ENCODE measurements at places on chromosomes 2 and 18. TPM values are rescaled to one million over a fixed set of nuclear protein-coding genes. Genes with fewer than 3 reads are reported as not detected.

DNA sequence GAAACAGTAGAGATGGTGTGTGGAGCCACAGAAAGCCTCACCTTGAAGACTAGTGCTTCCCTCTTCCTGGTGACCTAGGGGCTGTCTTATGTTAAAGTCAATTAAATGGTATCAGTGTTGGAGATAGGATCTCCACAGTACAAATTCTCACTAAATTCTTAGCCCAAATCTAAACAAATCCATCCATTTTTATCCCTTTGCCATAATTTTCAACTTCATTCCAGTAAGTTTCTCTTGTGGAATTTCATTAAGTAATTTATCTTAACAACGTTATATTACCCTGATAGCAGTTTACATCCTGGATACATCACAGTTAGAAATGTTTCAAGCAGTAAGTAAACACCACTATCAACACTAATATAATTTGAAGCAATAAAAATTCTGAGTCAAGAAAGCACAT, 989.4 kb upstream of the NXPH2 start:
- DNase-seq = no peak

- no peak for DNase-seq
Measured at GRCh38 chr2:6312367-6312766, 553.3 kb downstream of the CMPK2 start.

DNA sequence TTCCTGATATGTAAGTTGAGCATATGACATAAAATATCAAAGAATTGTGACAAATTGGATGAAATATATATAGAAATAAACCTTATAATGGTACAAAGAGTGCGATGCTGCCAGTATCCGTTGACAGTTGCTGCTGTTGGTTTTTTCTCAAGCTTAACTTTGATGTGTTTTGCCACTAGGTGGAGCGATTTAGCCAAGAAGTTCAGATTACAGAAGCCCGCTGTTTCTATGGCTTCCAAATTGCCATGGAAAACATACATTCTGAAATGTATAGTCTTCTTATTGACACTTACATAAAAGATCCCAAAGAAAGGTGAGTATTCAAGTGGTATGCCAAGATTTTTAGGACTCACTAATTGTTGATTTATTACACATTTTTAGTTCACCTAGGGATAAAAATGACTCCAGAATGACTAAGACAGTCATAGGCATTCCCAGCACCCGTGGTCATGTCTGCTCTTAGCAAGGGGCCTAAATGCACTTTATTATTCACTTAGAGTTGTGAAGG, 2.1 kb downstream of the RRM2 start:
- no peak for DNase-seq

DNA sequence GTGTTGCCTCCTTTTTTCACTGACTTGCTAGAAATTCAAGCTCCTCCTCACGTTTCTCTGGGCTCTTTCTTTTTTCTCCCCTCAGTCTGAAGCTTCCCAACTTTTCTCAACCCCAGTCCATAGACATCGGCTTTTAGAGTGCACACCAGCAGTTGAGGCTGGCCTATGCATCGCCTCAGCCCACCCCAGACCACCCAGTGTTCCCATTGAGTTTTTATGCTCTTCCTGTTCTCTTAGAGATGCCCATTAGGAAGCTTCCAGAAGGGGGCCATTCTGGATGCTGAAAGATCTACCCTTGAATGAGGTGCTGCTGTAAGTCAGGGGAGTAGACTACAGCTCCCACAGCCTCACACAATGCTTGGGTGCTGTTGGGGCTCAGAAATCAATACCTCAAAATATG, 12.0 kb upstream of the GYPC start:
- no peak for DNase-seq

- DNase-seq = no peak
Measured at GRCh38 chr2:115129536-115129935, 687.1 kb downstream of the DPP10 start.

GRCh38 chr18:48771641-48772375, 179.0 kb downstream of the SMAD7 start:
- DNase-seq = no peak

Gene IL1B
- 11.5 TPM for total RNA-seq

Measured in upper lobe of right lung (tissue), 1 donor.